ENCODE measurements at places on chromosomes 1 and 21. TPM values are rescaled to one million over a fixed set of nuclear protein-coding genes. Genes with fewer than 3 reads are reported as not detected.

DNA sequence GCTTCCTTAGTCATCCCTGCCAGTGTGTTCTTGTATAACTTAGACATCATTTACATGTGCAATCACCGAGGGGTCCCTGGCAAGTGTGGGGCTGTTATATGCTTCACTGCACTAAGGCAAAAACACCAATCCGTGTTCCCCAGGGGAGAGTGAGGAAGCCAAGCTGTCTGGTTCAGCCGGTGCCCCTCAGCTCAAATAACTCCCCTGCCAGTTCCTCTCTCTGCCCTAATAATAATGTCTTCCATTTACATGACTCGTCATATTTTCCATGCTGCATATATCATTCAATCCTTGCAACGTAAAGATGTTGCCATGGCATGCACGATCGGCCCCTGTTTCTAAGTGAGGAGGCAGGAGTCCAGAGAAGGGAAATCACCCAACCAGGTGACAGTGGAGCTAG, 24.4 kb upstream of the NDC1 start:
- H3K27me3 ChIP-seq: no peaks in the 10 kb centered on the region
- DNase-seq: no peak
- H3K36me3 ChIP-seq: peaks cover 11% of the 10 kb centered on the region
- no peak overlapping the region for H3K4me3 ChIP-seq
- no peak overlapping the region for H3K27ac ChIP-seq

DNA sequence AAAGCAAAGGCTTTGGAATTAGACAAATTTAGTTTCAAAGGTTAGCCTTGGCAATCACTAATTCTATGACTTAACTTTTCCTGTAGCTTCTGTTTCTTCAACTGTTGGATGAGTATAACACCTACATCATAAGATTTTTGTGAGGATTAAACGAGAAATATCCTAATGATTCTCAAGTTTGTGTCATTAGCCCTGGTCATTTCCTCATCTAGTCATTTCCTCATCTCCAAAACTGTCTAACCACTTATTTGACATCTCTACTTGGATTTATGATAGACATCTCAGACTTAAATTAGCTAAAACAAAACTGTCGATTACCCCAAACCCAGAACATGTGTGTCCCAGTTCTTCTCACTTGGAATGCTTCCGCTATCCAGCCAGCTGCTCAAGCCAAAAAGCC, 80.2 kb upstream of the CHODL start:
- H3K27ac ChIP-seq: no peak overlapping the region
- DNase-seq: no peak
- H3K27me3 ChIP-seq: peaks cover 1% of the 10 kb centered on the region
- H3K36me3 ChIP-seq: no peaks in the 10 kb centered on the region
- no peak overlapping the region for H3K4me3 ChIP-seq
- no peaks in the 10 kb centered on the region for H3K4me1 ChIP-seq

GRCh38 chr1:224338150-224338838, 8.3 kb upstream of the NVL start:
- peaks cover 3% of the 10 kb centered on the region for H3K4me1 ChIP-seq
- H3K27ac ChIP-seq: no peak overlapping the region
- H3K27me3 ChIP-seq: peaks cover 4% of the 10 kb centered on the region

- no peaks in the 10 kb centered on the region for H3K27me3 ChIP-seq
- DNase-seq: no peak
- no peak overlapping the region for H3K27ac ChIP-seq
- H3K36me3 ChIP-seq: peaks cover 17% of the 10 kb centered on the region
- no peak overlapping the region for H3K4me3 ChIP-seq
- H3K4me1 ChIP-seq: no peaks in the 10 kb centered on the region
Measured at GRCh38 chr1:178740491-178740890, 15.4 kb downstream of the RALGPS2 start.

DNA sequence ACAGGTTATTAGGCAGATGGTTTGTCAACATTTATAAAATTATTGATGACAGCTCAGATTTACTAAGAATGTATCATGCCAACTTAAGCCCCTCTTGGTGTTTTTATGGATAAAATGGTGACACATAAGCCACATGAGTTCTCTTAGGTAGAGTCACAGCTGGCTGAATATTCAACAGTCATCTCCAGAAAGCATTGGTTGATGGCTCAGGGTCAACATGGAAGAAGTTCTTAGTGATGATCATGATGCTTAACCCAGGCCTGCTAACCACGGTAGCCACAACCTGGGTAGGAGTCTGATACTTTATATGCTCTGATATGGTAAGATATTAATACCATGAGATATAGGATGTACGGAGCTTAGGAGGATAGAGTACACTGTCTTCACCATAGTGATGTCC, 46.4 kb upstream of the SIPA1L2 start:
- no peaks in the 10 kb centered on the region for H3K36me3 ChIP-seq
- H3K4me3 ChIP-seq: no peak overlapping the region
- no peaks in the 10 kb centered on the region for H3K27me3 ChIP-seq

DNA sequence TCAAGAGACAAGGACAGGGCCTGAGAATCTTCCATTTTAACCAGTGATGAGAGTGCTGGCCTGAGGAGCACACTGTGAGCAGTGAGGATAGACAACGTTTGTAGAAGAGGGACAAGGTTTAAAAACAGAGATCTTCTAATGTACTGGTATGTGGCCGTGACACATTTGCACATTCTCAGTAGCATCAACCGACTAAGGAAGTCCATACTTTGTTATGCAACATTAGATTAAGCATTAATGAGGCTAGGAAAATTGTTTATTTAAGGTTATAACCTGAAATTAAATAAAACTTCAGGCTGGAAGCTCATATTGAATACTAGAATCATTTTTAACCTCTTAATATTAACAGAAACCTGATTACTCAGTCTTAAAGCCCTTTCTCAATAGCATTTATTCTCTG, 99.0 kb downstream of the SLC45A1 start:
- H3K27me3 ChIP-seq: no peaks in the 10 kb centered on the region
- peaks cover 13% of the 10 kb centered on the region for H3K36me3 ChIP-seq
- H3K4me3 ChIP-seq: no peak overlapping the region
- no peak for DNase-seq

- H3K36me3 ChIP-seq: peaks cover 27% of the 10 kb centered on the region
- no peak overlapping the region for H3K27ac ChIP-seq
Measured at GRCh38 chr1:66641891-66642473, 108.0 kb downstream of the SGIP1 start.

The WDR64 gene
- not detected for total RNA-seq

- H3K4me1 ChIP-seq: peaks cover 47% of the 10 kb centered on the region
- peak overlapping the region; percentile 17 for H3K4me3 ChIP-seq
- DNase-seq: no peak
- peak overlapping the region; percentile 91 for H3K27ac ChIP-seq
Measured at GRCh38 chr1:85495556-85495955, 30.6 kb upstream of the DDAH1 start.

- H3K4me1 ChIP-seq: peaks cover 43% of the 10 kb centered on the region
- no peaks in the 10 kb centered on the region for H3K27me3 ChIP-seq
- DNase-seq: no peak
Measured at GRCh38 chr1:1434131-1434823, 1.2 kb upstream of the VWA1 start.

GRCh38 chr1:193697776-193698175, 511.4 kb upstream of the B3GALT2 start:
- H3K27me3 ChIP-seq: no peaks in the 10 kb centered on the region
- no peak overlapping the region for H3K27ac ChIP-seq
- peaks cover 6% of the 10 kb centered on the region for H3K4me1 ChIP-seq

- H3K27me3 ChIP-seq: no peaks in the 10 kb centered on the region
- H3K27ac ChIP-seq: no peak overlapping the region
- no peak overlapping the region for H3K4me3 ChIP-seq
- DNase-seq: no peak
Measured at GRCh38 chr1:185229981-185230380, 73.0 kb downstream of the SWT1 start.

The FUCA1 gene
- total RNA-seq: 14.6 TPM

All from chondrocyte (in vitro differentiated cells).